Mononuclear cell (primary cell): ENCODE measurements at places on chromosomes 13 and 19. TPM values are rescaled to one million over a fixed set of nuclear protein-coding genes. Genes with fewer than 3 reads are reported as not detected.

The DNAJC15 gene
- total RNA-seq: 11.1 TPM

The CCDC70 gene
- total RNA-seq: not detected

The CD70 gene
- 1.4 TPM for total RNA-seq

The SCN1B gene
- total RNA-seq: 0.73 TPM

The KCNJ14 gene
- 1.7 TPM for total RNA-seq

The TLE6 gene
- total RNA-seq: not detected

The MAST1 gene
- 0.52 TPM for total RNA-seq

The DACT3 gene
- 0.63 TPM for total RNA-seq

The ZNF730 gene
- total RNA-seq: 0.21 TPM

The ADM5 gene
- 0.84 TPM for total RNA-seq
